Sciatic nerve (tissue), 2 donors: ENCODE measurements at places on chromosomes 1 and 21. TPM values are rescaled to one million over a fixed set of nuclear protein-coding genes. Genes with fewer than 3 reads are reported as not detected.

Gene TTLL10
- total RNA-seq: 0.71 TPM

DNA sequence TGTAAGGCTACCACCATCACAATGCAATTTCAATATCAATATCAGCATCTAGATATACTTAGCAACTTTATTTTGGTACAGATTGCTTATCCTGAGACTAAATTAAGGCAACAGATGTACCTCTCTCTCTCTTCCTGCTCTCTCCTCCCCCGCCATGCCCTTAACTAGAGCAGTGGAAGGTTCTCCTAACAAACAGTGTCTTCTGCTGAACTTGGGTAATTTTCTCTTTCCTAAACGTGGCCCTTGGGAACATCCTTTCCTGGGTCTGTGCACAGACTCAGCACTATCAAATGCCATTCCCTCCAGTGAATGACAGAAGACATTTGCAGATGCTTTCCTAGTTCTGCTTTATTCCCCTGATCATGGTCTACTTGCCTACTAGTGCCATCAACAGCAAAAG is 85.6 kb upstream of the TTC39A start:
- DNase-seq: no peak

- peak; percentile 92 for DNase-seq
These were observed 40.1 kb downstream of the ELK4 start for GRCh38 chr1:205591522-205592351.

DNA sequence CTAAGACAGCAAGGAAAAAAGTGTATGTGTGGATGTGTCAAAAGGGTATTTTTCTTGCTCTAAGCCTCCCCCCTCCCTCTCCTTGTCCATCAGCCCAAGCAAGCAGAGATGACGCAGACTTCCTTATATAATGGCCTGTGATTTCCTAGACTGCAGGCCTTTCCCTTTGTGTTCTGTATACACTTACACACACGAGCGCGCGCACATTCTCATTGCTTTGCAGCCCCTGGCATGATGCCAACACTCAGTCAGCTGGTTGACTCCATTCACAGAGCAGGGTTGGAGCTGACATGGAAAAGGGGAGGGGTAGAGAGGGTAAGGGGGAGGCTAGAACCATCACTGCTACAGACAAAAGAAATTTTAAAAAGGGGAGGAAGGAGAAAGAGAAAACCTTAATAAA is 41.8 kb downstream of the GATAD2B start:
- DNase-seq: peak; percentile 92

- DNase-seq: no peak
These were observed 228.8 kb downstream of the ST6GALNAC3 start for GRCh38 chr1:76303340-76303717.

Gene ITLN1
- total RNA-seq: 1.5 TPM

- DNase-seq: no peak
These were observed 2.9 kb downstream of the CLDN14 start for GRCh38 chr21:36477001-36477400.

DNA sequence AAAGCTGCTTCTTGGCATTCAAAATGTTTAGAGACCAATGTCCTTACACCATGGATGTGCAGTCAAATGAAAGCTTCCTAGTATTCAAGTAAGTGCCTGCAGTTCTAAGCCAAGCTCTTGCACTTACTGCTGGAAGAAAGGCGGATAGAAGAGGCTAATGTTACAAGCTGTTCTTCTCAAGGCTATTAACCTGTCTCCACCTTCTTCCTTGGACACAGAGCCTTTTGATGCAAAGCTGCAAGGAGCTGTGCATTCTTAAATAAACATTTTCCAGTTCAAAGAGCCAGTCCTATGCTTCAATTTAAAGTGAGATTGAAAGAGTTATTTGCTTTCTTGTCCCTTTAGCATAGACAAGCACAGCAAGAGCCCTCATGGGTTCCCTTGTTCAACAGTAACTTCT is 167.9 kb upstream of the RUNX1 start:
- DNase-seq: no peak

Gene GBP1
- total RNA-seq: 38.4 TPM

Gene RHOU
- total RNA-seq: 21.8 TPM

DNA sequence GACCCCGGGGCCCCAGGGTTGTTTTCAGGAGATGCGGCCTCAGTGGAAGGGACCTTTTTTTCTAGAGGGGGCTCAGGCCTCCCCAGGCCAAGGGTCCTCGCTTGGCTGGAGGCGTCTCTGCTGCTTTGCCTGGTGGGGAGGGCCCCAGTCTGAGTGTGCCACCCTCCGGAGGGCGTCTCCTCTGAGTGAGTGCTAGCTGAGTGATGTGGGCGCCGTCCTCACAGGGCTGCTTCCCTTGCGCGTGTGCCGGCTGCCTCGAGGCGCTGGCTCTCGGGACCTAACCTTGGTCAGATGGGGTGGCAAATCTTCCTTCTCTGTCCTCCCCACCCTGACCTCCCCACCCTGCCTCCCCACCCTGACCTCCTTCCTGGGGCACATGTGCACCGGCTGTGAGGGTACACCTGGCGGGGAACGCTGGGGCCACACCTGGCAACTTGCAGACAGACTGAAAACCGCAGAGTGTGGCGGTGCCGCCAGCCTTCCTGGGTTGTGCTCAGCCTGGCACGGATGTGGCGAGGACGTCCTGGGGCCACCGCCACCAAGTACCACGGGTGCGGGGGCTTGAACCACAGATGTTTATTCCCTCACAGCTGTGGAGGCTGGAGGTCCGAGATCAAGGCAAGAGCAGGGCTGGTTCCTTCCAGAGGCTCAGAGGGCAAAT is 93.0 kb upstream of the TTC34 start:
- DNase-seq: no peak

Gene CNIH3
- total RNA-seq: 6.7 TPM

DNA sequence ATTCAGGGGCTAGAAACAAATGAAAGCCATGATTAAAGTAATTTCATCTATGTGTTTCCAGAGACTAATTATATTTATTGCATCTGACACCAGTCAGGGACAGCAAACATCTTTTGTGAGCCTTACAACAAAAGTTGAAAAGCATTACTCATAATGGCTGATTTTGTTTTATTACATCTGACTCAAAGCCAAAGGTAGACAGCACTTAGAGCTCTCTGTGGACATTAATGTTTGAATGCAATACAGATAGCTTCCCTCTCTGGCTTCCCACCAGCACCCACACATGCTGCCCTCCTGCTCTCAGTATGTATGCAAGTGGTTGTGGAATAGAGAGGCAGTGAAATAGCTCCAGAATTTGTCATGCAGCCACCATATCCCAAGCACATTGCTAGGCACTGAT is 198.7 kb downstream of the SETD4 start:
- no peak for DNase-seq
